ENCODE measurements at places on chromosomes 13 and 19.
A peak's percentile ranks its signal among the peaks of the same experiment; 100 is the strongest.

DNA sequence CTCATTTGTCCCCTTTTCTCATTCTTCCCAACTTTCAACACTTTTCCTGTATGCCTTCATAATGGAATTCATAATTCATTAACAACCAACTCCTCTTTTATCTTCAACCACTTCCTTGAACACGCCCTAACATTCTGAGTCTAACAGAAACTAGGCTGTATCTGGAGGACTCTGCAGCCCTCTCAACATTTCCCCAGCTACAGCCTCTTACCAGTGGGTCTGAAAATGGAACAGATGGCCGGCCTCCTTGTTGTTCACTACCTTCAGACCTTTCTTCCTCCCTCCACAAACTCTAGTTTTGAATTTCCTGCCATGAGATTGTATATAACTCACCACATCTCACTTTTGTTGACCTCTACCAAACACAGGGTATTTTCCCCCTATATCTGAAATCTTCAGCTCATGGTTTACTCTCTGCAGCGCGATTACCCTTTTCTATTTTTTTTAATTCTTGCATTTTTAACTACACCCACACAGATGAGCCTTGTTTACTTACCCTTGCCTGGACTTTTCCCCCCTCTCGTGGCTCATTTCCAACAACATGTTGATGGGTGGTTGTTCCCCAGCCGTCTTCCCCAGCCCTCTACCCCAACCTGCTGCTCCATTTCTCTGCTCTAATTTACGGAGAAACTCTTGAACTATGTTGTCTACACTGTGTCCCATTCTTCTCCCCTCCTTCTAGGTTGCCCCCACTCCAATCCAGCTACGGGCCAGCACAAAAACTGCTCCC lies 846 bp downstream of the ZNF790 start:
- H3K27ac ChIP-seq = no peak overlapping the region
- DNase-seq = no peak
- H3K4me3 ChIP-seq = no peak overlapping the region
- no peaks in the 10 kb centered on the region for H3K4me1 ChIP-seq
- no peaks in the 10 kb centered on the region for H3K36me3 ChIP-seq
- H3K27me3 ChIP-seq = no peaks in the 10 kb centered on the region

DNA sequence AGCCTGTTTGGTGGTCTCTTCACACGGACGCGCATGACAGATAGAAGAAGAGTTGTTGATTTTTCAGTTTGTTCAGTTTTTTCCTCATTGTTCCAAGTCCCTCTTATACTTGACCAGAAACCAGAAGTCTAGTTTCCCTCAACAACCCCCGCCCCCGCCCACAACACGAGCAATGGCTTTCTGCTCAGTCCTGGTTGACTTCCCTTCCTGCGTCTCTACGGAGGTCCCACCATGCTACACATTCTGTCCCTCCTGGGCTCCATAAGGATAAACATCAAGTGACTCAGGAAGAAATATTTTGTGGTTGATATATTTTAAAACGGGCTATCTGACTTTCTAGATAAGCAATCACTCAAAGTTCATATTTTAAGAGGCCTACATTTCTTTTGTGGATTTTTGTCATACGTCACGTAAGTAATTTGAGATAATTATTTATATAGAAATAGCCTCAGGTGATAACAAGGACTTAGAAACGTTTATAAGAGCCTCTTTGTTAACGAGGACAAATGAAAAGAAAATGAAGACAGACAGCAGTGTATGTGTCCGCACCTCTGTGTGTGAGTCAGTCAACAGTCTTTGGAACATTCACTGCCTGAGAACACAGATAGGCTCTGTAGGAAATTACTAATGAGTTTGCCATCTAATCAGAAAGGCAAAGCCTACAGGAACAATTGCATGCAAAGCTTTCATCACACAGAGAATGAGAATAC lies 214.4 kb downstream of the RAP2A start:
- no peaks in the 10 kb centered on the region for H3K36me3 ChIP-seq
- H3K4me3 ChIP-seq = no peak overlapping the region
- no peak for DNase-seq
- H3K27me3 ChIP-seq = no peaks in the 10 kb centered on the region

- H3K36me3 ChIP-seq = no peaks in the 10 kb centered on the region
- H3K27me3 ChIP-seq = no peaks in the 10 kb centered on the region
- no peaks in the 10 kb centered on the region for H3K4me1 ChIP-seq
- no peak for DNase-seq
- no peak overlapping the region for H3K27ac ChIP-seq
Measured at GRCh38 chr13:98816406-98816805, 63.9 kb upstream of the SLC15A1 start.

- H3K4me1 ChIP-seq = no peaks in the 10 kb centered on the region
- H3K4me3 ChIP-seq = no peak overlapping the region
- no peak overlapping the region for H3K27ac ChIP-seq
- H3K27me3 ChIP-seq = peaks cover 27% of the 10 kb centered on the region
Measured at GRCh38 chr19:30153326-30154210, 211.5 kb downstream of the URI1 start.

DNA sequence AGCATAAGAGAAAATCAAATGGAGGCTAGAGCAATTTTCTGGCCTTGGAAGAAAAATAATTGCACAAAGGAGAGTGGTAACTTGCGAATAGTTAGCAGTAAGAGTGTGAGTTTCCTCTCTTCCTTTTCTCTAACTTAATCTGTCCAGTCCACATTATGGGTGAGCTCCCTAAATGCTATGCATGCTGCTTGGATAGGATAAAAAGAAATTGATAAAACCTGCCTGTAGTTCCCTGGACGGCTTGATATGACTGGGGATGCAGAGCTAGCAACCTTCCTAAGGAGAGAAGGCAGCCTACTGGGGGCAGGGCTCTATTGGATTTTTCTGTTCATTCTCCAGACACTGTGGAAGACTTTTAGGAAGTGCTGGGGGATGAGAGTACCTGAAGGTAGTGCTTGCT lies 311.3 kb downstream of the LMO7 start:
- H3K27me3 ChIP-seq = no peaks in the 10 kb centered on the region
- H3K4me1 ChIP-seq = no peaks in the 10 kb centered on the region
- H3K27ac ChIP-seq = no peak overlapping the region
- H3K4me3 ChIP-seq = no peak overlapping the region
- H3K36me3 ChIP-seq = no peaks in the 10 kb centered on the region

DNA sequence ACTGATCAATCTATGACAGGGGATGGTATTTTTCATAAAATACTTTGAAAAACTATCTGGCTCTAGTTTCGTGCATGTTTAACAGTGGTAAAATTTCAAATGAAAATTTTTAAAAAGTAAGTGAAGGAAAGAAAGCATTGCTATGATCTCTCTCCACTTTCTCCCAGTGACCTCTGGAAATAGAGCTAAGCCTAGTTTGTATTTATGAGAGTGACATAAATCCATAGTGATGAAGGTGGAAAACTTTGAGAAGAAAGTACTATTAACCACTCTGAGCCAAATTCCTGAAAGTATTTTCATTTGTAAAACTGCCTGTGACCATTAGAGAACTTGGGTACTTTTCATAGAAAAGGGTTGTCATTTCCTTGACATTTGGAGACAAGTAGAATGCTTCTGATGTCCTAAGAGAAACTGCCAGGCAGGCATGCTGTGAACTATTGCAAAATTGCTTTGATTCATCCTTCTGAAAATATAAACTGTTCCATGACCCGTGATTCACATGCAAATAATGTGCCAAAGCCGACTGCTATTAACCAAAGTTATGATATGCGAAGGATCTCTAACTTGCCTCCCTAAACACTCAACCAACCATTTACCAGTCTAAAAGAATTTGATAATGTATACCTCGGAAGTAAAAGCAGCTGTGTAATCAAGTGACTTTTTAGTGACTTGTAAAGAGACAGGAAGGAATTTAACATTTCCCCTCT lies 133.2 kb downstream of the VWA8 start:
- no peak overlapping the region for H3K4me3 ChIP-seq
- H3K36me3 ChIP-seq = peaks cover 5% of the 10 kb centered on the region
- peak; percentile 39 for DNase-seq
- H3K4me1 ChIP-seq = peaks cover 18% of the 10 kb centered on the region
- peak overlapping the region; percentile 26 for H3K27ac ChIP-seq

- DNase-seq = no peak
- no peaks in the 10 kb centered on the region for H3K36me3 ChIP-seq
- peaks cover 50% of the 10 kb centered on the region for H3K4me1 ChIP-seq
- no peaks in the 10 kb centered on the region for H3K27me3 ChIP-seq
- H3K27ac ChIP-seq = peak overlapping the region; percentile 97
Measured at GRCh38 chr19:14381689-14382474, 638 bp downstream of the ADGRE5 start.

- H3K27me3 ChIP-seq = no peaks in the 10 kb centered on the region
- peaks cover 40% of the 10 kb centered on the region for H3K4me1 ChIP-seq
- no peak for DNase-seq
- peak overlapping the region; percentile 67 for H3K4me3 ChIP-seq
Measured at GRCh38 chr19:1748115-1748872, 5.0 kb upstream of the ONECUT3 start.

DNA sequence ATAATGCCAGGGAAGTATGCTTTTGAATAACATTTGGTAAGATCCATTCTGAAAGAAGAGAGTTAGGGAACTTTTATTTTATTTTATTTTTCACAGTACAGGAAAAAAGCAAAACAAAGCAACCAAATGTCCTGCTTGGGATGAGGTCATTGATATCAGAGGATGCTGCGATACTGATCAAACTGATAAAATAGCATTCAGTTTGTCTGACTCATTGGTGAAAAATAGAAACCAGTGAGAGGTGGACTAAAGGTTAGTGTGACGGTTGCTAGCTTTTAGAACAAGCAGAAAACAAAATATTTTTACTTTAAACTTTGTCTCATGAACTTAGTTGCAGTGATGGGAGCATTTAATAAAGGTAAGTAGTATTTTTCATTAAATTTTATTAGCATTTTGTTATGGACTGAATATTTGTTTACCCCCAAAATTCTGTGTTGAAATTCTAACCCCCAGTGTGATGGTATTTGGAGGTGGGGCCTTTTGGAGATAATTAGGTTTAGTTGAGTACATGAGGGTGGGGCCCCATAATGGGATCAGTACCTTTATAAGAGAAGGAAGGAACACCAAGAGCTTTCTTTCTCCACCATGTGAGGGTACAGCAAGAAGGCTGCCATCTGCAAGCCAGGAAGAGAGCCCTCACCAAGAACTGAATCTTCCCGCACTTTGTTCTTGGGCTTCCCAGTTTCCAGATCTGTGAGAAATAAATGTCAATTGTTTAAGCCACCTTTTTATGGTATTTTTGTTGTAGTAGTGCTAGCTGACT lies 37.3 kb downstream of the ITGBL1 start:
- no peaks in the 10 kb centered on the region for H3K4me1 ChIP-seq
- no peak overlapping the region for H3K27ac ChIP-seq
- no peaks in the 10 kb centered on the region for H3K27me3 ChIP-seq

GRCh38 chr19:18700501-18701249 lies 17.2 kb downstream of the CRTC1 start:
- no peaks in the 10 kb centered on the region for H3K27me3 ChIP-seq
- no peak for DNase-seq
- H3K36me3 ChIP-seq = no peaks in the 10 kb centered on the region
- H3K4me1 ChIP-seq = no peaks in the 10 kb centered on the region
- H3K27ac ChIP-seq = no peak overlapping the region

- peaks cover 8% of the 10 kb centered on the region for H3K4me1 ChIP-seq
- no peaks in the 10 kb centered on the region for H3K36me3 ChIP-seq
- H3K27ac ChIP-seq = no peak overlapping the region
- no peaks in the 10 kb centered on the region for H3K27me3 ChIP-seq
Measured at GRCh38 chr19:42122691-42123607, 9.3 kb downstream of the POU2F2 start.

- no peak overlapping the region for H3K4me3 ChIP-seq
- H3K36me3 ChIP-seq = no peaks in the 10 kb centered on the region
- H3K27ac ChIP-seq = no peak overlapping the region
- H3K4me1 ChIP-seq = no peaks in the 10 kb centered on the region
- H3K27me3 ChIP-seq = peaks cover 1% of the 10 kb centered on the region
Measured at GRCh38 chr13:94433055-94433961, 46.2 kb downstream of the DCT start.

DNA sequence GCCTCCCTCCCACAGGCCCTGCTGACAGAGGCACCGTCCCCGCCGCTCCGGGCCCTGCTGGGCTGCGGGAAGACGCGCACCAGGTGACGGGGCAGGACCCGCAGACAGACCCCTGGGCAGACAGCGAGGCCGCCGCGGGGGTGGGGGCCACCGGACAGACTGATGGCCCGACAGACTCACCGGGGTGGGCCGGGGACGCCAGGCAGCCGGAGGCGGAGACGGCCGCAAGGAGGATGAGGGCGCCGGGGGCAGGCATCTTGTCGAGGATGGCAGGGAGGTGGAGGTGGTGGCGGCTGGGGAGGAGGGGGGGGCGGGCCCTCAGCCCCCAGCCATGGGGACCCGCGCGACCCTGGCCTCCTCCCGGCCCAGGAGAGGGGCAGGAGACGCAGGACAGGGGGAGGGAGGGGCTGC lies 309 bp downstream of the LMTK3 start:
- H3K4me3 ChIP-seq = no peak overlapping the region
- H3K27ac ChIP-seq = no peak overlapping the region
- peaks cover 20% of the 10 kb centered on the region for H3K4me1 ChIP-seq
- DNase-seq = no peak

DNA sequence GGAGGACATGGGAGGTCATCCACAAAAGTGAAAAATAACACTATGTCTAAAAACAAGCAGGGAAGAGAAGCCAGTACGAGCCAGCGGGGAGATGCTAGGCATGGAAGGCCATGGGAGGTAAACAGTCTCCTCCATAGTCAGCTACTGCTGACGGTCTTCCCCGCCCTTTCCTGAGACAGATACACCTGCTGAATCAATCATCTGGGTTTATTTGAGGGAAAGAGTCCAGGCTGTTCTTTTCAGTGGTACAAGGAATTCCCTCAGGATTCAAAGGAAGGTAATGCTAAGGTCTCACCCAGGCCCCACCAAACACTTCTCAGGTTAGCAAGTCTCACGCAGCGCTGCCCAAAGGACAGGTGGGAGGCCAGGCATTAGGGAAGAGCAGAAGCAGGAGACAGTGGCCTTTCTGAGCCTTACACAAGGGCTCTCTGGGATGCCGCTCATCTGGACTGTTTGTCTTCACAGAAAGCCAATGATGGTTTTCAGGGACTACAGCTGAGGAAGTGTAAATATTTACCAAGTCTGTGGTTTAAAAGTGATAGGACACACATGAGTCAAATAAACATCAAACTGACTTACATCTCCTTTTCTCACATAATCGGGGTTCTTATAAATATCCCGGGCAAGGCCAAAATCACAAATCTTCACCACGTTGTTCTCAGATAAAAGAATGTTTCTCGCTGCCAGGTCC lies 173.9 kb downstream of the FLT1 start:
- H3K4me1 ChIP-seq = no peaks in the 10 kb centered on the region
- no peak for DNase-seq
- no peak overlapping the region for H3K27ac ChIP-seq
- no peak overlapping the region for H3K4me3 ChIP-seq
- H3K27me3 ChIP-seq = no peaks in the 10 kb centered on the region

- no peak overlapping the region for H3K4me3 ChIP-seq
- H3K27me3 ChIP-seq = no peaks in the 10 kb centered on the region
- no peak overlapping the region for H3K27ac ChIP-seq
- no peaks in the 10 kb centered on the region for H3K36me3 ChIP-seq
- no peak for DNase-seq
- H3K4me1 ChIP-seq = no peaks in the 10 kb centered on the region
Measured at GRCh38 chr13:75788481-75788981, 152.4 kb downstream of the LMO7 start.

GRCh38 chr13:45310341-45311131 lies 30.4 kb downstream of the TPT1 start:
- DNase-seq = no peak
- H3K4me1 ChIP-seq = peaks cover 2% of the 10 kb centered on the region
- H3K36me3 ChIP-seq = no peaks in the 10 kb centered on the region
- no peaks in the 10 kb centered on the region for H3K27me3 ChIP-seq

- H3K4me3 ChIP-seq = no peak overlapping the region
- no peak for DNase-seq
- no peak overlapping the region for H3K27ac ChIP-seq
- H3K4me1 ChIP-seq = no peaks in the 10 kb centered on the region
- no peaks in the 10 kb centered on the region for H3K27me3 ChIP-seq
- peaks cover 63% of the 10 kb centered on the region for H3K36me3 ChIP-seq
Measured at GRCh38 chr13:113179374-113180230, 21.2 kb downstream of the PROZ start.
